ENCODE measurements at places on chromosomes 7 and 10.

- no peak for DNase-seq
Observed at GRCh38 chr10:48934672-48935501, 4.8 kb downstream of the LRRC18 start.

GRCh38 chr10:28201410-28202400, 101.2 kb downstream of the MPP7 start:
- no peak for DNase-seq

DNA sequence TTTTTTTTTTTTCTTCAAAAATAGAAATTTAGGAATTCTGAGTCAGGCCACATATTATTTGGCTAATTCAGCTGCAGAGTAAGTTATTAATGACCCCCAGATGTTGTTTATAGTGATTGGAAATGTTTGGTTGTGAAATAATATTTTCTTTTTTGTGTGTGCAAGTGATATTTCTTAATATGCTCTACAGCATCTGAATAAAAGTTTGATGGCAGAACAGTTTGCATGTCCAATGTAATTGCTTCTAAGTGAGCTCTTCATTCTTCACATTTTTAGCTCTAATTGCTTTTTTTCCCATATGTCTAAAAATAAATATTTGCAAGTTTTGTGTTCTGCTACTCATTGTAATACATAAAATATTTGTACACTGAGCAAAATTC, 116.0 kb downstream of the ARID5B start:
- no peak for DNase-seq

DNA sequence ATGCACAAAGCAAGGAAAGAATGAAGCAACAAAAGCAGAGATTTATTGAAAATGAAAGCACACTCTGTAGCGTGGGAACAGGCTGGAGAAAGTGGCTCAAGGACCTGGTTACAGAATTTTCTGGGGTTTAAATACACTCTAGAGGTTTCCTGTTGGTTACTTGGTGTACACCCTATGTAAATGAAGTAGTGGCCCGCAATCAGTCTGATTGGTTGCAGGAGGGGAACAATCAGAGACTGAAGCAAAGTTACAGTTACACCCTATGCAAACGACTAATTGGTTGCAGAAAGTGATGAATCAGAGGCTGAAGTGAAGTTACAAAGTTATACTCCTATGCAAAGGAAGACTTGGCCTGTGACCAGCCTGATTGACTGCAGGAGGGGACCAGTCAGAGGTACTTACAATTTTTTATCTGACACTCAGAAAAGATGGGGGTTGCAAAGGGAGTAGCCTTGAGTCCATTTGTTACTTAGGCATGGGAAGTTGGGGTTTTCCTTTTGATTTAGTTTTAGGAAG, 3.6 kb upstream of the MTPN start:
- no peak for DNase-seq

- no peak for DNase-seq
Observed at GRCh38 chr10:106214243-106214642, 950.3 kb downstream of the SORCS1 start.

DNA sequence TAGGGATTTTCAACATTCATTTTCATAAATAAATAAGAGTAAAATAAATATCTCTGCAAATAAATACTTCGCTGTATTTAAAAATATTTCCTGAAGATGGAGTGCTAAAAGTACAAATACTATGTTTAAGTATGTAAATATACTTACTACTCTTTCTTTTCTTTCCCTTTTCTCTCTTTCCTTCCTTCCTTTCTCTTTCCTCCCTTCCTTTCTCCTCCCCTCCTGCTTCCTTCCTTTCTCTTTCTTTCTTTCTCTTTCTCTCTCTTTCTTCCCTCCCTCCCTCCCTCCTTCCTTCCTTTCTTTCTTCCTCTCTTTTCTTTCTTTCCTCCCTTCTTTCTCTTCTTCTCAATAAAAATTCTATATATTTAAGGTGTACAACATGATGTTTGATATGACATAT, 496.1 kb downstream of the CCSER2 start:
- no peak for DNase-seq

GRCh38 chr10:74373059-74373458, 222.0 kb downstream of the ADK start:
- no peak for DNase-seq

DNA sequence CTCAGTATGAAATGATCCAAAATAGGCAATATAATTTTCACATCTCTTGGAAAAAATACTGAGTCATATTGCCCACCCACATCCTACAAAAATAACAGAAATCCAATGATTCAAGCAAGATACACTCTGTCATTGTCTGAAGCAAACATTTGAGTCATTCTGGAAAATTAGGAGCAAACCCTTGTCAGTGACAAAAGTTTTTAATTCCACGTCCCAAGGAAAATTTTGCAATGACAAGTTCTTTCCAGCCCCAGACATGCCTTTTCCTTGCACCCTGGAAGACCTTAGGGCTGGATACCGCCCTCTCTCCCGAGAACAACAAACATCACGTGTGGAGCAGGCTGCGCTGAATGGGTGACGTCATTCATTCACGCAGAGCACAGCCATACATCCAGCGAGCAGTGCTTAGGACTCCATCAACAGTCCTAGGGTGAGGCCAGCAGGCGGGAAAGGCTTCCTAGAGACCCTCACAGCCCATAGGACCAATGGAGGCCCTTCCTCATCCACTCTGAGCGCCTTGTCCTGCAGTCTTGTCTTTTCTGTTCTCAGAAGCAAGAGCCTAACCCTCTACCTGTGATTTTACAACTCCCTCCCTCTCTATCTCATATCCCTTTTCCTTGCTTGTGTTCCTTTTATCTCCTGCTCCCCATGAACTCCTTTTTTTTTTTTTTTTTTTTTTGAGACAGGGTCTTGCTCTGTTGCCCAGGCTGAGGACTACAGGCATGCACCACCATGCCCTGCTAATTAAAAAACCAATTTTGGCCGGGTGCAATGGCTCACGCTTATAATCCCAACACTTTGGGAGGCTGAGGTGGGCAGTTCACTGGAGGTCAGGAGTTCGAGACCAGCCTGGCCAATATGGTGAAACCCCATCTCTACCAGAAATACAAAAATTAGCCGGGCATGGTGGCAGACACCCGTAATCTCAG, 23.5 kb upstream of the KDM7A start:
- peak; percentile 81 for DNase-seq

GRCh38 chr7:156616269-156617202, 24.0 kb upstream of the RNF32 start:
- DNase-seq: no peak

GRCh38 chr7:6706666-6707407, at the start of gene ZNF12:
Gene ZNF12 (minus strand): TSS chr7:6706947. CDS start chr7:6705173, 1,774 bp downstream.
- DNase-seq: peak; percentile 95

DNA sequence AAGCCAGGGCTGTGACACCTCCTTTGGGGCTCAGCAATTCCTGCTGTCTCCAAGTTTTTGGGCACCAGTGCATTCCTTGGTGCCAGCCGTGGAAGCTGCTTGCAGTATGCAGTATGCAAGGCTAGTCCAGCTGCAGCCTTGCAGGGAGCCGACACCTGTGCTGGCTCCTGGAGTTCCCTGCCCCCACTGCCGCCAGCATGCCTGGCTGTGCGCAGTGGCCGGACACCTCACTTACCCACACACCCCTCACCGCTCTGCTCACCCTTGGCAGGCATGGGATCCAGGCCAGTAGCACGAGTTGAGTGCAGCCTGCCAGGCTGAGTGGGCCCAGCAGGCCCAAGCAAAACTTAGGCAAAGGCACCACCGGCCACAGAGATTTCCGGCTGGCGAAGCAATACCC, 77.4 kb downstream of the SAMD9 start:
- DNase-seq: no peak

DNA sequence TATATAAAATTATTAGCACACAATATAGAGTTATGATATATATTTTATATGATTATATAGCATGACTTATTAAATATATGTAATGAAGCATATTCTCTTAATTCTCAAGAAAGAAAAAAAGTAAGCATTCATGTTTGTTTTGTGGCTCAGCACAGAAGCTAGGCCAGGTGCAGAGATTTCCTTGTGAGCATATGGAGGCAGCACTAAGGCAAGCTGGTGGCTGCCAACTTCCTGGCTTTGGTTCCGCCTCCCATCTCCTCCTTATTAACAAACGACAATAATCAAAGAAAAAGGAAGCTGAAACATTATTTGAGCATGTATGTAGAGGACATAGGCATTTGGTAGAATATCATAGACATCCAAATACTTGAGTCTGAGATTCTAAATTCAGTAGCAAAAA, 130.3 kb downstream of the ST7 start:
- DNase-seq: no peak

GRCh38 chr10:63376560-63377304, 89.0 kb downstream of the JMJD1C start:
- no peak for DNase-seq

DNA sequence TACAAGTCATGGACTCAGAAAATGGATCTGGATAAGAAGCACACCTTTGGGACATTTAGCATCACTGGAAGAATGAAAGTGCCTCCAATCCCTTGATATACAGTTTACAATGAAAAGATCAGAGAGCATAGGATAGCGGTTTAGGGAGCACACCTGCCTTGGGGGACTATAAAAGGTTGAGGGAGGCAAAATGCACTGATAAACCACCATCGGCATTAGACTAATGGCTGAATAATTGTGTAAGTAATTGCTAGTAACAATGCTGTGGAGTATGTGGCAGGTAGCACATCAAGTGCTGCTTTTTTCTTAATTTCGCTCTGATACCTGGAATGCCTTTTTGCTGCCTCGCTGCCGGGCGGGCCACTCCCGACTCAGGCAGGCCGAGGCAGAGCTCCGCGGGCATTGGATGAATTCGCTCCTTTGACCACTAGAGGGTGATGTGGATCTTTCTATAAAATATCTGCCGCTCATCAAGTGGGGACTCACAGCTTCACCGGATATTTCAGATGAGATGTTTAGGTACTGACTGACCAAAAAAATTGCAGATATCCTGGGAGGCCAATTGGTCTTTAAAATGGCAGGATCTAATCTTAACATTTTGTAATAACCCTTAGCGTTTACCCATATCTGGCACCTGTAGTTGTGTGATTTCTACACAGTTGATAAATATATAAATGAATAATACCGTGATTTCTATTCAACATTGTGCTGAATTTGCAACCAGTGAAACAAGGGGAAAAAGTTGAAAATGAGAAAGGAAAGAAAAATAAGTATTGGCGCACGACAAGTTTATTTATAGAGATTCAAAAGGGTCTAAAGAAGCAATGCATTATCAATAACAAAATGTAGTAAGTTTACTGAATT, 116.8 kb upstream of the PRSS1 start:
- DNase-seq: peak; percentile 68

DNA sequence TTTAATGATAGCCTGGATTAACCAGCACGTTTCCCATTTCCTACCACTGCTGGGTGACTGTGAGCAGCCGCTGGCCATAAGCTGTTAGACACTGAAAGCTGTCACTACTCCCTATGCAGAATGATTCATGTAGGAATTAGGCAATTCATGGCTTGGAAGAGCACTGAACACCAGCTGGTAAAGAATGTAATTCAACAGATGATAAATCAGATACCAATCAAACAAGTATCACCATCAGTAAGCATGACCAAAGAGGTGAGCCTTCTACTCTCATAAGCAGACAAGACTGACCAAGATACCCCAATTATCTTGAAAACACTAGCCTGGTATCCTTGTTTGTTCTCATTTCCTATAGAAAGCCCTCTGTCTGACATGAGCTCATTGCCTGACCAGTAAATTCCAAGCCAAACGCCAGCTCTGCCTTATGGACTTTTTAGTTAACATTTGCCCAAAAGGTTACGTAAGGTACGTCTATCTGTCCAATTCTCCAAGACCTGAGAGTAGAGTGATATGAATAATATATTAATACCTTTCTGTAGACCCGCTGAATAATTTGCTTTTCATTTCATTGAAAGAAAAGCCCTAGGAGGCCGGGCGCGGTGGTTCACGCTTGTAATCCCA, 127.7 kb downstream of the ELMO1 start:
- DNase-seq: peak; percentile 39

DNA sequence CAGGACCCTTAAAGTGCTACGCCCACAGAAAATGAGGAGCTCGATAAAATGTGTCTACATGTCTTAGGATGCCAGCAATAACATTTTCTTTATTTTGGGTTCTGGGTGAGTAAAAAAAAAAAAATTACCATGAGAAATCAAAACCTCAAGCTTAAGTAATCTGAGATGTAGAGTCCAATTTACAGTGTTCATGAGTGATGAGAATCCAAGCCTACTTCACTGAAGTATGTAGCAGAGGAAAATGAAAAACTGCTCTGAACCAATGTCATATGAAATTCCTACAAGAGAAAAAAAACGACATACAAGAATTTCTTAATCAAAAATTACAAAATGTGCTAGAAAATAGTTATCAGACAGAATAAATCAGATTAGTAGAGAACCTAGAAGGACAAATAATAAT, 274.4 kb downstream of the HTR7 start:
- DNase-seq: no peak

- DNase-seq: peak; percentile 43
Observed at GRCh38 chr10:119409906-119410305, 132.6 kb downstream of the RGS10 start.

- no peak for DNase-seq
Observed at GRCh38 chr7:19814776-19815175, 41.4 kb upstream of the TMEM196 start.

DNA sequence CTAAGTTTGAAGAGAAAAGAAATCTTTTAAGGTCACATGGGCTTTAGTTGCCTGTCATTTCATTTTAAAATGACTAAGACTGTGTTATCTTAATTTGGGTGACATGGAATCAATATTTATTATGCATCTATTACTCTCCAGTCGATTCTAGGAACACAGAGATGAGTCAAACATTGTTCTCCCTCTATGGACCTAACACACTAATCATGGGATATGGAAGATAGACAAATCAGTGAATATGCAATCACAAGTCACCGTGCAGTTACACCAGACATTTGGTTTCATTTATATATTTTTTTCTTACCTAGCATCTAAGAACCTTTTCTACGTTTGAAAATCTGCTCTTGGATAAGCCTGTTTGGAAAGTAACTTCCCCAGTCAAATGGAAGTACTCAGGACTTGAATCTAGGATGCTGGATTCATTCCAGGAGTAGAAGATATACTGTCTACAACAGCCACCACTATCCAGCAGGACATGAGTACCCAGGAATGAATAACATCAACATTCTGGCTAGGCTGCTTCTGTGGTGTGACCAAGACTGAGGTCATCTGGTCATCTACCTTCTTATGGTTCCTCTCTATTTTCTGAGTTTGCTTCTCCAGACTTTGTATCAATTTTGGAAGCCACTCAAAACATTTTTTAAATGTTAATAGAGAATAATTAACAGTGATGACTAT, 902.9 kb upstream of the LRRN3 start:
- no peak for DNase-seq
